Activated CD8-positive, alpha-beta memory T cell treated with anti-CD3 and anti-CD28 coated beads for 48 hours (primary cell): ENCODE measurements at places on chromosomes 3 and 15.

- no peak for DNase-seq
These were observed 63.5 kb downstream of the MESD start for GRCh38 chr15:80926126-80926525.

- DNase-seq = no peak
These were observed 14.3 kb downstream of the SLC28A1 start for GRCh38 chr15:84898761-84899160.

DNA sequence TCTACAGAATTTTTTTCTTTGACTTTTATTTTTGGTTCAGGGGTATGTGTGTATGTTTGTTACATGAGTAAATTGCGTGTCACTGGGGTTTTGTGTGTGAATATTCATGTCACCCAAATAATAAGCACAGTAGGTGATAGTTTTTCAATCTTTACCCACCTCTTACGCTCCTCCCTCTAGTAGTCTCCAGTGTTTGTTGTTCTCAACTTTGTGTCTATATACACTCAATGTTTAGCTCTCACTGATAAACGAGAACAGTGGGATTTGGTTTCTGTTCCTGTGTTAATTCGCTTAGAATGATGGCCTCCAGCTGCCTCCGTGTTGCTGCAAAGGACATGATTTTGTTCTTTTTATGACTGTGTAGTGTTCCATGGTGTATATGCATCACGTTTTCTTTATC is 54.4 kb downstream of the MEF2A start:
- no peak for DNase-seq

GRCh38 chr3:43748179-43748578 is 57.4 kb downstream of the ABHD5 start:
- DNase-seq = no peak

DNA sequence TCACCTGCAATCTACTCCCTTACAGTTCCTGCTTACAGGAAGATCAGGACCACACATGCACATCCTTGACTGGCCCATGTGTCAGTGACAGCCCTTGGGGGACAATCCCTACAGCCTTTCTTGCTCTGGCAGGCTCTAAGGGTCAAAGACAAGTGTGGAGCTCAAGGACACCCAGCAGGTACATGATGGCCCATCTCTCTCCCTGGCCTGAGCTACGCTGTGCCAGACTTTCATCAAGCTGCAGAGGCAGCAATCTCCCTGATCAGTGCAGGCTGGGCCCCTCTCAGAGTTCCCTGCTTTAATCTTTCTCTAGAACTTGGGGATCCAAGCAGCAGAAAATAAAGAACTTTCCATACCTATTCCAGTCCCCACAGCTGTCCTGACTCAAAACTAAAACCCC is 2.6 kb downstream of the SEMA7A start:
- DNase-seq = no peak

DNA sequence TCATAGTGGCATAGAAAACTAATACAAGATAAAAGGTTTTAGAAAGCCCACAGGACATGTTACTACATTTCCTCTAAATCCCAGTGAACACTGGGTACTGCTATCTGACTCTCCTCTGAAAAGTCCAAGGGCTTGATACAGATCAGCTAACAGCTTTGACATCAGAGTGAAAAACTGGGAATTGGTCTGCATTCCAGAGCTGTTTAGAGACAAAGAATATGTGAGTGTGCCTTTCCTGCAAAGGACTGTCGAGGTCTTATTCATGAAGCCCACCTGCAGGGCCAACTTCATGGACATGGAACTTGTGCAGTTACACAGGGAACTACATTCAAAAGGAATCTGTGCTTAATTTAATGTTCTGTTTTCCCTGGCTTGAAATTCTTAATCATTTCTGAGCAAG is 5.2 kb upstream of the TMCO5A start:
- no peak for DNase-seq
